ENCODE measurements at places on chromosomes 1 and 21. TPM values are rescaled to one million over a fixed set of nuclear protein-coding genes. Genes with fewer than 3 reads are reported as not detected.

The NGF gene
- 2.4 TPM for polyA plus RNA-seq

The KCNT2 gene
- polyA plus RNA-seq = 8.4 TPM

The S100A5 gene
- polyA plus RNA-seq = not detected

GRCh38 chr21:34367320-34367935, 3.6 kb downstream of the KCNE2 start:
- peak; percentile 68 for DNase-seq

DNA sequence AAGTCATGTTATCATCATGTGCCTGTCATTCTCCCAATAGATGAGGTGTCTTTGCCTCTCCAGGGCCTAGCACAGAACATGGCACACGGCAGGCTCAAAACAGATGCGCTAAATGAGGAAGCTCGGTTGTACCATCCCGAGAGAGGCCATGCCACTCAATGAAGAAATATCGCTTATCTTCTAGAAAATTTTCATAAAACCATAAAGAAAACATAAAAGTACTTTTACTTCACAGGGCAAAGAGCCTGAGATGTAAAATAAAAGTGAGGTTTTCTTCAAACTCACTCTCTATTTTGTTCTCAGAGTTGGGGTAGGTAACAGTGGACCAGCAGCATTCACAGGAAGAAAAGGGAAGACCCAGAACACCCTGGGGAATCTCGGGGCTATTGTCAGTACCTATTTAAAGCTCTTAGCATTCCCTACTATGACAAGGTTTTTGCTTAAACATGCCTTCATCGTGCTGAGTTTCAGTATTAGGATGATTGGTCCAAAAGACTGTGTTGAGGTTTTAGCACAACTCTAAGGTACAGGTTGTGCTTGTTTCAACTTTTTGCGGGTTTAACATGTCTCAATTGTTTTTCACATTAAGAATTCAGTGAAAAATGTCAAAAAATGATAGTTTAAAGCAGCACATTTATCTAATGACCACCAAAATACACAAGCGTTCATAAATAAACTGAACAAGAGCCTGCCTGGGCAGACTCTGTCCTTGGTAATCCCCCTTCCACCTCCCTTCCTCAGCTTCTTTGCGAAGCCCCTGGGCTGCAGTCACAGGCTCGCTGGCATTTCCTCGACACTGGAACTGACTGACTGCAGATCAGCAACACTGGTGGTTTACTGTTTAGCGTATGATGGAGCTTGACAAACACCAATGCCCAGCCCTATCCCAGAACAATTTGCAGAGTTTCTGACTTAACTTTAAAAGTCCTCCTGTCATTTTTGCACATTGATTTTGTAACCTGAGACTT, 55.6 kb downstream of the COQ8A start:
- no peak for DNase-seq

Data from muscle of leg (tissue), 16 donors.